ENCODE measurements at places on chromosomes 1 and 21. TPM values are rescaled to one million over a fixed set of nuclear protein-coding genes. Genes with fewer than 3 reads are reported as not detected.

DNA sequence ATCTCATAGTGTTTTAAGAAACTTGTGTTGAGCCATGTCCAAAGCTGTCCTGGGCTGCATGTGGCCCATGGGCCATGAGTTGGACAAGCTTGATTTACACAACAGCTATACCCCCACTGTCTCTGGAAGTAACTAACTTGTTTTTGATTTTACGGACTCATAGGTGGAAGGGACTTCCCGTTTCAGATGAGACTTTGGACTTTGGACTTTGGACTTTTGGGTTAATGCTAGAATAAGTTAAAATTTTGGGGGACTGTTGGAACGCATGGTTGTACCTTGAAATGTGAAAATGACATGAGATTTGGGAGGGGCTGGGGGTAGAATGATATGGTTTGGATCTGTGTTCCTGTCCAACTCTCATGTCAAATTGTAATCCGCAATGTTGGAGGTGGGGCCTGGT, 52.6 kb upstream of the ZSWIM5 start:
- H3K4me3 ChIP-seq, result no peak overlapping the region
- no peaks in the 10 kb centered on the region for H3K4me1 ChIP-seq
- H3K36me3 ChIP-seq, result no peaks in the 10 kb centered on the region

CLDN8 gene
- not detected for total RNA-seq

GRCh38 chr1:62706985-62707743, 19.0 kb upstream of the DOCK7 start:
- H3K27me3 ChIP-seq, result no peaks in the 10 kb centered on the region
- H3K4me3 ChIP-seq, result no peak overlapping the region
- no peak for DNase-seq
- no peaks in the 10 kb centered on the region for H3K36me3 ChIP-seq
- H3K27ac ChIP-seq, result no peak overlapping the region
- no peaks in the 10 kb centered on the region for H3K4me1 ChIP-seq

GRCh38 chr21:32426066-32426465, 13.6 kb downstream of the EVA1C start:
- H3K36me3 ChIP-seq, result no peaks in the 10 kb centered on the region
- H3K4me3 ChIP-seq, result no peak overlapping the region
- H3K27ac ChIP-seq, result no peak overlapping the region
- no peaks in the 10 kb centered on the region for H3K27me3 ChIP-seq
- no peak for DNase-seq
- H3K4me1 ChIP-seq, result no peaks in the 10 kb centered on the region
